Lung (tissue), 17 donors: ENCODE measurements at places on chromosomes 11 and 22. TPM values are rescaled to one million over a fixed set of nuclear protein-coding genes. Genes with fewer than 3 reads are reported as not detected.
A peak's percentile ranks its signal among the peaks of the same experiment; 100 is the strongest.

CDC42BPG gene
- total RNA-seq: 23.5 TPM

POU2AF2 gene
- not detected for total RNA-seq

TSG101 gene
- 53.2 TPM for total RNA-seq

ART1 gene
- total RNA-seq: 0.80 TPM

NNMT gene
- 276 TPM for total RNA-seq

GRCh38 chr22:41913842-41914534, 886 bp downstream of the SHISA8 start:
- H3K36me3 ChIP-seq: no peaks in the 10 kb centered on the region
- H3K4me3 ChIP-seq: no peak overlapping the region
- DNase-seq: no peak
- H3K27me3 ChIP-seq: peaks cover 54% of the 10 kb centered on the region
- peaks cover 25% of the 10 kb centered on the region for H3K4me1 ChIP-seq

GRCh38 chr11:103528046-103528445, 418.8 kb downstream of the DYNC2H1 start:
- no peak overlapping the region for H3K4me3 ChIP-seq
- no peaks in the 10 kb centered on the region for H3K36me3 ChIP-seq
- DNase-seq: peak; percentile 10
- no peak overlapping the region for H3K27ac ChIP-seq
- no peaks in the 10 kb centered on the region for H3K4me1 ChIP-seq
- H3K27me3 ChIP-seq: no peaks in the 10 kb centered on the region

DNA sequence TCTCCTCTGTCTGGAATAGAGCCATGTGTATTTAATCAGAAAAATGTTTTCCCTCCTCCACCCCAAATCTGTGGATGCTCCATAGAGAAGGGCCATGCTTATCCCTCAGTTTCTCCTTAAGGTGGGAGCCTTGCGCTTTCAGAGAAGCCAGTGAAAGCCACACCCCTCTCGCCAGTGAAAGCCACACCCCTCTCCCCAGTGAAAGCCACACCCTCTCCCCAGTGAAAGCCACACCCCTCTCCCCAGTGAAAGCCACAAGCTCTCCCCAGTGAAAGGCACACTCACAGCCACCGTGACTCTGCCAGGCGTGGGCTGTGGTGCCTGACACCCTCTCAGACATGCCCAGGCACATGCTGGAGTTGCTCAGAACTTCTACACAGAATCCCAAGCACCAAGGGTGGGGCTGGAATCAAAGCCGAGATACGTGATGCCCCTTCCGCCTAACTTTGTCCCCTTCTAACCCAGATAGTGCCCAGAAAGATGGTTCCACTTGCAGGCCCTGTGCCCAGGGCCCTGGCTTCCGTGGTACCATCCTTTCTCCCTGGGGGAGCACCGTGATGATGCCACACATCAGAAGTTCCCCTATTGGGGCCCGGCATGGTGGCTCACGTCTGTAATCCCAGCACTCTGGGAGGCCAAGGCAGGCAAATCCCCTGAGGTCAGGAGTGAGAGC, 16.5 kb upstream of the PRR5 start:
- no peaks in the 10 kb centered on the region for H3K4me1 ChIP-seq
- no peak overlapping the region for H3K27ac ChIP-seq
- peak; percentile 38 for DNase-seq
- H3K4me3 ChIP-seq: no peak overlapping the region
- no peaks in the 10 kb centered on the region for H3K27me3 ChIP-seq

DNA sequence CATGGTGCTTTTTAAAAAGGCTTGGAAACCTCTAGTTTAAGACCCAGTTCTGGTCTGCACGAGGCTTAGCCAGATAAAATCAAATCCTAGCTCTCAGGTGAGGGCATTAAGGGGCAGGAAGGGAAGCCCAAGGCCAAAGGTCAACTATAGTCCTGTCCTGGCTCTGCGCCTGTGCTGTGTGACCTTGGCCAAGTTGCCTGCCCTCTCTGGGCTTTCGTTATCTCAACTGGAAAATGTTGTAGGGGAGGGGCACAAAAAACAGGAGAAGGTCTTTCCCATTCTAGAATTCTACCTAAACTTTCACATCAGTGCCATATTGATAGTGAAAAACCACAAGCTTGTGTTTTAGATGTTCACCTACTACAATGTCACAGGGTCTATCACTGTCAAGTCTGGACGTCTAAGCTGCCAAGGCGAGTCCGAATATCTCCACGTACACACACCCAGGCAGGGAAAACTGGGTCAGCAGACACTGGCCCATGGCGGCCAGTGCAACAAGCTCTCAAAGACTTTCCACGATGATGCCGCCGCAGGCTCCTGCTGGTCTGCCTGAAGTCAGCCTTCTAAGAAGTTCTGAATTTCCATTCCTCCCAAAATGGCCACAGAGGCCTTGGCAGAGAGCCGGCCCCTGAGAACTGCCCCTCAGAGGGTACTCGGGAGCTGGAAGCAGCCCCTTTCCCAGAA, 18.0 kb downstream of the MN1 start:
- no peaks in the 10 kb centered on the region for H3K36me3 ChIP-seq
- DNase-seq: no peak
- no peak overlapping the region for H3K4me3 ChIP-seq
- H3K27ac ChIP-seq: no peak overlapping the region

GRCh38 chr11:19931141-19931770, 218.6 kb downstream of the NAV2 start:
- no peak overlapping the region for H3K27ac ChIP-seq
- H3K4me1 ChIP-seq: peaks cover 12% of the 10 kb centered on the region
- DNase-seq: peak; percentile 43

DNA sequence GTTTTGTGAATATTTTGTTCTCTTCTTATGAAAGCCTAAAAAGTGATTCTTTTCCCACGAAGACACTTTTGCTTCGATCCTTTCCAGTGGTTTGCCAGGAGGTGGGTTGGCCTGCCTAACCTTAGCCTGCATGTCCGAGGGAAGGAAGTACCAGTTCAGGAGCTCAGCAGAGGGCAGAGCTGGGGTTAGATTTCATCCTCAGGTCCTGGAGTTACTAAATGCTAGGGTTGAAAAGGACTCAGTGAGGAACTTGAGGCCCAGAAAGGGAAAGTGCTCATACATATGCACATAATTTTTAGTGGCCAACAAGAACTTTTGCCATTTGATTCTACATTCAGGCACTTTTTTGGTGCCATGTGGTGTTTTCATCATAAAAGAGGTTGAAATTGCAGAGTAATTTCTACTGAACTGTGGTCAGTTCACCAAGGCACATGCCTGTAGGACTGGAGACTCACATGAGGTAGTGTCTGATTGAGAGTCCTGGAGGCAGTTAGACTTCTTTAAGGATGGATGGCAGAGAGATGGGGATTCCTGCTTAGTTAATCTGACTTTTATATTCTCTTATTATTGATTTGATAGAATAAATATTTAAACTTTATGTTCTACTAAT, 36.7 kb downstream of the NCAM1 start:
- no peaks in the 10 kb centered on the region for H3K27me3 ChIP-seq
- H3K36me3 ChIP-seq: no peaks in the 10 kb centered on the region
- H3K27ac ChIP-seq: no peak overlapping the region
- no peak overlapping the region for H3K4me3 ChIP-seq
- H3K4me1 ChIP-seq: no peaks in the 10 kb centered on the region
- DNase-seq: no peak

- DNase-seq: peak; percentile 92
- H3K4me1 ChIP-seq: peaks cover 7% of the 10 kb centered on the region
- H3K36me3 ChIP-seq: no peaks in the 10 kb centered on the region
- H3K27ac ChIP-seq: peak within 1 kb of the TSS; percentile 96
Measured at GRCh38 chr22:17158568-17159503, at the start of gene HDHD5. HDHD5 (minus strand) TSS chr22:17159277; CDS start chr22:17159251, 26 bp downstream.

GRCh38 chr11:78251083-78251775, 62.5 kb downstream of the USP35 start:
- DNase-seq: peak; percentile 69
- peaks cover 14% of the 10 kb centered on the region for H3K36me3 ChIP-seq
- H3K27ac ChIP-seq: peak overlapping the region; percentile 79
- H3K4me1 ChIP-seq: peaks cover 5% of the 10 kb centered on the region
- H3K4me3 ChIP-seq: no peak overlapping the region

GRCh38 chr11:104164028-104164520, at the start of gene PDGFD:
PDGFD (minus strand) TSS chr11:104164147.
- H3K36me3 ChIP-seq: no peaks in the 10 kb centered on the region
- no peaks in the 10 kb centered on the region for H3K4me1 ChIP-seq
- DNase-seq: peak; percentile 64
- H3K27ac ChIP-seq: peak within 1 kb of the TSS; percentile 49
- no peaks in the 10 kb centered on the region for H3K27me3 ChIP-seq
- H3K4me3 ChIP-seq: peak within 1 kb of the TSS; percentile 20

DNA sequence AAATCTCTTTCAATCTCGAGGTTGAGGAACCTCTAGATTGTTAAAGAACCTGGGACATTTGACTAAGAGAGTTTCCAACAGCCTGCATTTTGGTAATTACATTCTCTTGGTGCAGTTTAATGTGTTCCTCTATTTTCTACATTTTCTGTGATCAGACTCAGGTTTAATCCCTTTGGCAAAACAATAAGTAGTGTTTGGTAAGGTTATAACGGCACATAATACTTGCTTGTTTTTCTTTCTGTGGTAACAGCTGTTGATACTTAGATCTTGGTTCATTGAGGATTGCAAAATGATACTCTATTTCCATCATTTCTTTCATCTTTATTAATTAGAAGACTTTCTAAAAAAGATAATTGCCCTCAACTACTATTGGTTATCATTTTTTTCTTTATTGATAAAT, 271.3 kb downstream of the SBF2 start:
- DNase-seq: no peak
- no peaks in the 10 kb centered on the region for H3K36me3 ChIP-seq
- H3K4me1 ChIP-seq: peaks cover 6% of the 10 kb centered on the region

- no peak for DNase-seq
- no peak overlapping the region for H3K27ac ChIP-seq
- H3K36me3 ChIP-seq: no peaks in the 10 kb centered on the region
- H3K4me1 ChIP-seq: no peaks in the 10 kb centered on the region
- no peaks in the 10 kb centered on the region for H3K27me3 ChIP-seq
Measured at GRCh38 chr11:130383344-130384211, 44.8 kb downstream of the ADAMTS8 start.

DNA sequence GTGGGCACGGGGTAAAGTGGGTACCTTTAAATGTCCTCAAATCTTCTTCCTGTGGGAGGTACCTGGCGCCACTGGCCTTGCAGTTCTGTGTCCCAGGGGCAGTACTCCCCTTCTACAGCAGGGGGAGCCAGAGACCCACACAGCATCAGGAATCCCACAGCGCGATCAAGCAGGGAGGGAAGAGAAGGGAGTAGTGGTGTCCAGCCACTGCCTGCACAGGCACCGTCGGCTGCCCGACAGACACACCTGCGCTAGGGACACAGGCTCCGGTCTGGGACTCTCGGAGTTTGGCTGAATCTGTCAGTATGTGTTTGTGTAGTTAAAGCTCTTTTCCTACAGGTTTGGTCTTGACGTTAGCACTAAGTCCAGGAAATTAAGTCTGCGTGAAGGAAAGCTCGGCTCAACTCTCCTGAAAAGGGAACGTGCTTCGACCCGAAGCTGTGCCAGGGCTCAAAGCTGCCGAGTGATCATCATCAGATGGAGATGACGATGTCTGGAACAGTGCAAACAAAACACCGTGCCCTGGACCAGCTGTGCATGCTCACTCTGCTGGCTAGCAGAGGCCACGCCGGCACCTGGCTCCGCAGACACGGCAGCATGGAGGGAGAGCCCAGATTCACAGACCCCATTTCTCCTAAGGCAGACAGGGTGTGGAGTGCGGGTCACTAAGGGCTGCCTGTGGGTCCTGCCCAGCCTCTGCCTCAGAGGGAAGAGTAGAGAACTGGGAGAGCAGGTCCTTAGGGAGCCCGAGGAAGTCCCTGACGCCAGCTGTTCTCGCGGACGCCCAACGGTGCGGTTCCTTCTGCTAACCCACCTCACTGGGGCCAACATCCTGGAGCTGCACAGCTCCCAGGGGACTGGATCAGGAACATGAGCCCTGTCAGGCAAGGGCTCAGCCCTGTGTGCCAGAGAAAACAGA, 56.0 kb upstream of the BID start:
- no peaks in the 10 kb centered on the region for H3K27me3 ChIP-seq
- H3K36me3 ChIP-seq: peaks cover 12% of the 10 kb centered on the region
- H3K4me1 ChIP-seq: no peaks in the 10 kb centered on the region
- DNase-seq: peak; percentile 88

DNA sequence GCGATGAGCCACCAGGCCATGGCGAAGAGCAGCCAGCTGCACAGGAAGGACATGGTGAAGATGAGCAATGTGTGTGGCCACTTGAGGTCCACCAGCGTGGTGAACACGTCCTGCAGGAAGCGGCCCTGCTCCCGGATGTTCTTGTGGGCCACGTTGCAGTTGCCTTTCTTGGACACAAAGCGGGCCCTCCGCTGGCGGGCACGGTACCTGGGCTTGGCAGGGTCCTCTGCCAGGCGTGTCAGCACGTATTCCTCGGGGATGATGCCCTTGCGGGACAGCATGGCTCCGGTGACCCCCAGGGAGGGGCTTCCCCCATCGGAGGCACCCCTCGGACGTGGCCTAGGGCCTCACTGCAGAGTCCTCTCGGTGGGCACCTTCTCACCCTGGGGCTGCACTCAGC, 648 bp downstream of the KCNJ11 start:
- H3K27ac ChIP-seq: no peak overlapping the region
- peaks cover 6% of the 10 kb centered on the region for H3K27me3 ChIP-seq
- H3K4me3 ChIP-seq: no peak overlapping the region
- no peaks in the 10 kb centered on the region for H3K36me3 ChIP-seq
- H3K4me1 ChIP-seq: no peaks in the 10 kb centered on the region

GRCh38 chr11:45209891-45210699, 63.7 kb downstream of the PRDM11 start:
- H3K4me1 ChIP-seq: peaks cover 29% of the 10 kb centered on the region
- no peaks in the 10 kb centered on the region for H3K27me3 ChIP-seq
- DNase-seq: peak; percentile 95
- no peaks in the 10 kb centered on the region for H3K36me3 ChIP-seq
- peak overlapping the region; percentile 86 for H3K27ac ChIP-seq
- H3K4me3 ChIP-seq: no peak overlapping the region

- no peak overlapping the region for H3K4me3 ChIP-seq
- no peak overlapping the region for H3K27ac ChIP-seq
- DNase-seq: no peak
- no peaks in the 10 kb centered on the region for H3K27me3 ChIP-seq
- peaks cover 21% of the 10 kb centered on the region for H3K4me1 ChIP-seq
- H3K36me3 ChIP-seq: no peaks in the 10 kb centered on the region
Measured at GRCh38 chr11:11532574-11532973, 89.2 kb downstream of the GALNT18 start.

GRCh38 chr11:32039149-32039548, 51.7 kb upstream of the RCN1 start:
- DNase-seq: no peak
- no peaks in the 10 kb centered on the region for H3K36me3 ChIP-seq
- H3K27ac ChIP-seq: no peak overlapping the region
- no peaks in the 10 kb centered on the region for H3K4me1 ChIP-seq
- H3K27me3 ChIP-seq: peaks cover 4% of the 10 kb centered on the region

GRCh38 chr11:86460461-86461385, 86.0 kb downstream of the CCDC81 start:
- no peaks in the 10 kb centered on the region for H3K4me1 ChIP-seq
- no peaks in the 10 kb centered on the region for H3K27me3 ChIP-seq
- H3K4me3 ChIP-seq: no peak overlapping the region
- H3K36me3 ChIP-seq: no peaks in the 10 kb centered on the region

- H3K4me1 ChIP-seq: no peaks in the 10 kb centered on the region
- no peak overlapping the region for H3K4me3 ChIP-seq
- H3K27ac ChIP-seq: no peak overlapping the region
- peaks cover 34% of the 10 kb centered on the region for H3K36me3 ChIP-seq
- H3K27me3 ChIP-seq: no peaks in the 10 kb centered on the region
Measured at GRCh38 chr11:34086554-34087283, 18.7 kb upstream of the NAT10 start.

GRCh38 chr11:44831605-44832394, 105.0 kb downstream of the TSPAN18 start:
- DNase-seq: no peak
- H3K4me1 ChIP-seq: peaks cover 3% of the 10 kb centered on the region
- H3K4me3 ChIP-seq: no peak overlapping the region

- no peak for DNase-seq
- H3K27me3 ChIP-seq: no peaks in the 10 kb centered on the region
- no peak overlapping the region for H3K4me3 ChIP-seq
- no peaks in the 10 kb centered on the region for H3K36me3 ChIP-seq
Measured at GRCh38 chr11:119691020-119691666, 37.9 kb downstream of the NECTIN1 start.
